GM20000 (cell line): ENCODE measurements at places on chromosomes 11 and 22.

DNA sequence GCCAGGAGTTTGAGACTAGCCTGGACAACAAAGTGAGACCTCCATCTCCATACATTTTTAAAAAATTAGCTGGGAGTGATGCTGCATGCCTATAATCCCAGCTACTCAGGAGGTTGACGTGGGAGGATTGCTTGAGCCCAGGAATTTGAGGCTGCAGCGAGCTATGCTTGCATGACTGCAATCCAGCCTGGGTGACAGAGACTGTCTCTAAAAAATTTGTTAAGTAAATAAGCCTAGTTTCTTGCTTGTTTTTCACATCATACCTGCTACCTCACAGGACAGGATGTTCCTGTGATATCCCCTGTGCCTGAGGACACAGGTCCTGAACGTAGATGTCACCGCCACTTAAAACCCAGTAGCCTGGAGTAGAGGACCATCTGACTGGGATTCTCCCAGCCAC, 348.6 kb downstream of the MN1 start:
- no peak for DNase-seq

- DNase-seq = no peak
Observed at GRCh38 chr11:41392596-41392995, 66.9 kb downstream of the LRRC4C start.

GRCh38 chr22:32735526-32735925, 66.0 kb upstream of the TIMP3 start:
- no peak for DNase-seq

DNA sequence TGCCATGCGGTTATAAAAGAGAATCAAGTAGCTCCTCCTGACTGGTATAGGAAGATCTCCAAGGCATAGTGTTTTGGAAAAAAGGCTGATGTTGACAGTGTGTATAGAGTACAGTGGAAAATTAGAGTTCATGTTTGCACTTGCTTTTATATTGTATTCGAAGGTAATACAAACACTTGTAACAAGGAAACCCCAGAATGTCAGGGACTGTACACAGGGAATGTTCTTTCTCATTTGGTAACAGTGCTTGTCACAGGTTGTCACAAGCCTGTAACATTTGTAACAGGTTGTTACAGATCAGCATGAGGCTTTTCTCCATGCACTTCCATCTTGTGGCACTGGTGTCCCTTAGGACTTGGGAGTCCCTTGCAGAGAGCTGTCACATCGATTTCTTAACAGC, 64.0 kb downstream of the GRK3 start:
- no peak for DNase-seq

- no peak for DNase-seq
Observed at GRCh38 chr11:17581036-17581731, 34.1 kb downstream of the OTOG start.

DNA sequence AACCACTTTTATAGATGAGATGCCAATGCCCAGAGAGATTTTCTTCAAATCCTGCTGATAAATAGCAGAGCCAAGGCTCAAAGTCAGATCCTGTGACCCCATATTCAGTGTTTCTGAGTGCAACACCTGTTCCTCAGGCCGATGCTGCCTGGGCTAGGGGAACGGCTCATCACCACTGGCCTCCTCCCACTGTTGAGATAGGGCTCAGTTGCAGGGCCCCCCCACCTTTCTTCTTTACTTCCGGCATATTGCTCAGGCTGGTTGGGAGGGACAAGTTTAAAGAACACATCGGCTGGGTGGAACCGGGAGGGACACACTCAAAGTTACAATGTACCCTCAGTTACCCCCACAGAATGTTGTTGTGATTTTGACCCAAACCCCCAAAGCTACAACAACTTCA, 88.3 kb upstream of the CRTAM start:
- DNase-seq = no peak

DNA sequence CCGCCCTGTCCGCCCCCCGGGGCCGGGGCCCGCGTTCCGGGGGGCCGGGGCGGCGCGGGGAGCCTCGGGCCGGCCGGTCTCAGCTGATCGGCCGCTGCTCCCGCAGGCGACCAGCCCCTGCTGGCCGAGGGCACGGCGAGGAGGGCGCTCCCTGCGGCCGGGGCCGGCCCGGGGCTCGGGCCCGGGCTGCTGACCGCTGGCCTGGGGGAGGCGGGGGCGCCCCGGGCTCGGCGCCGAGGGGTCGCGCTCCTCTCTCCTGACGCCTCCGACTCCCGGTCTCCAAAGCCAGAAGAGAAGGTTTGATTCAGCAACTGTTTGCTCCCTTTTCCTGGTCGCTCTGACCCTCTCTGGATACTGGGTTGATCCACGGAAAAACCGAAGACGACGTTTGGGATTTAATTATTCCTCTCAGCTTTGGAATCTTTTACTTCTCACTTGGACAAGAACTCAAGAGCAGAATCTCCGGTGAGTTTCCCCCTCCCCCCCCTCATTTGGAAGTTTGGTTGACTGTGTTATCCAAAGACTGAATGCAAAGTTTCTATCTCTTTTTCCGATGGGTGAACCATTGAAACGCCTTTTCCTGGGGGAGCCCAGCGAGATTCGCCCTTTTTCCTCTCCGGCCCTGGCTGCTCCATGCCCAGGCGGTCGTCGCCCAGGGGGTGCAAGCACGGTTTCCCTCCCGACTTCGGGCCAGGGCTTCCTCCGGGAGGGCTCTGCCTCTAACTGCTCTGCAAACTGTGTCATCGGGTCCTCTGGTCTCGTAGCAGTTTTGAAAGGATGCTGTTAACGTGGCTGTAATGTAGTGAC, 725 bp downstream of the KDM2A start:
- DNase-seq = peak; percentile 62

DNA sequence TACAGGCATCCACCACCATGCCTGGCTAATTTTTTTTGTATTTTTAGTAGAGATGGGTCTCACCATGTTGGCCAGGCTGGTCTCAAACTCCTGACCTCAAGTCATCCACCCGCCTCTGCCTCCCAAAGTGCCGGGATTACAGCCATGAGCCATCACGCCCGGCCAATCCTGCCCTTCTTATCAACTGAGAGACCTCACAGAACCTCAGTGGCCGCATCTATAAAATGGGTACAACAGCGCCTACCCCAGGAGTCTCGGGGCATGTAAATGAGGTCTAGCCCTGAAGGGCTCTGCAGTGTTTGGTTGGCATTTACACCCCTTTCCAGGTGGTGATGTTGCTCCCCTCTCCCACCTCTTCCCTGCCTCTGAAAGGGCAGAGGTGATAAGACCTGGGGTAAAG, 11.7 kb downstream of the SYNGR1 start:
- no peak for DNase-seq

- DNase-seq = no peak
Observed at GRCh38 chr22:32693102-32693501, 108.4 kb upstream of the TIMP3 start.

DNA sequence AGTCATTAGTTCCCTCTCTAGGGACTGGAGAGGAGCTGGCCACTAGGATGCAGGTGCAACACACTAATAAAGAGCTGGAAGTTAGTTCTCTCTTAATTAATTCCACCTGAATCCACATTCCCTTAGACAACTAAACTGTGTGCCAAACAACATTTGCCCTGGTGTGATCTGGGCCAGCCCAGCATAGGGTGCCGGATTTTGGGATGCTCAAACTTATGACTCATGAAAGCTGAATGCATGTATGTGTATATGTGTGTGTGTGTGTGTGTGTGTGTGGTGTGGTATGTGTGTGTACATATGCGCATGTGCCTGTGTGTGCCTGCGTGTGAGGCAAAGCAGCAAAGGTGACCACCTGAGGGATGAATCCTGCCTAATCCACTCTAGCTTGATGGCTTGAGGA, 110.7 kb downstream of the EHF start:
- no peak for DNase-seq

- no peak for DNase-seq
Observed at GRCh38 chr11:103608566-103608965, 427.9 kb upstream of the DDI1 start.

- no peak for DNase-seq
Observed at GRCh38 chr11:95182397-95182796, 48.6 kb downstream of the SESN3 start.

DNA sequence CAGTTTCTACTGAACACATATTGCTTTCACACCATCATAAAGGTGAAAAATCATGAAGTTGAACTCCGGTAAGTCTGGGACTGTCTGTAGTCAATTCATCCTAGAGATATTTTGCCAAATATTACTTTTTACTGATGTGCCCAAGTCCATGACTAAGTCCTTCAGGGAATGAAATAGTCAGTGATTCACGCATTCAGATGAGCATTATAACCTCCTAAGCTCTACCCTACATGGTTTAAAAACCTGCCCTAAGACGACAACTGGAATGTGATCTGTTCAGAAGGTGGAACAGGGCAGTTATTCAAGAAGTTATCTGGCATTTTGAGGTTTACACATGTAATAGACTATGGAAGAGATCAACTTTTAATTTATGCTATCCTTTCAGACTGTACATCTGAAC, 125.6 kb downstream of the TRPC6 start:
- DNase-seq = no peak

GRCh38 chr11:32698579-32698978, 95.9 kb downstream of the CCDC73 start:
- no peak for DNase-seq

DNA sequence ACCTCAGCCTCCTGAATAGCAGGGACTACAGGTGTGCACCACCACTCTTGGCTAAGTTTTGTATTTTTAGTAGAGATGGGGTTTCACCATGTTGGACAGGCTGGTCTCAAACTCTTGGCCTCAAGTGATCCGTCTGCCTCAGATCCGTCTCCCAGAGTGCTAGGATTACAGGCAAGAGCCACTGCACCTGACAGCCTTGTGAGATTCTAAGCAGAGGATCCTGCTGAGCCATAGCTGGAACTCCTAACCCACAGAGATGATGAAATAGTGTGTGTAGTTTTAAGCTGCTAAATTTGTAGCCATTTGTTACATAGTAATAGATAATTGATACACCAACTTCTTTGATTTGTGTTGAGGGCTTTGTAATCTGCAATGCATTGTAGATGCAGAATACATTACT, 51.1 kb downstream of the CLMP start:
- no peak for DNase-seq

DNA sequence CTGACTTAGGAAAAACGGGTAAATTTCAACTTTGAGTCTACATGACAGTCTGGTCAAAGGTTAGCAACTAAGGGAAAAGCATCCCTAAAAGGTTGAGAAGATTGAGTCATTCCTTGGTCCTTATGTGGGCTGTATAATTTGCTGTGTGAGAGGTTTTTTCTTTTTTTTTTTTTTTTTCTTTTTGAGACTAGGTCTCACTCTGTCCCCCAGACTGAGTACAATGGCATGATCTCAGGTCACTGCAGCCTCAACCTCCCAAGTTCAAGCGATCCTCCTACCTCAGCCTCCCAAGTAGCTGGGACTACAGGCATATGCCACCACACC, 101.4 kb downstream of the MRTFA start:
- no peak for DNase-seq

GRCh38 chr22:44586351-44586990, 88.4 kb upstream of the RTL6 start:
- DNase-seq = no peak

DNA sequence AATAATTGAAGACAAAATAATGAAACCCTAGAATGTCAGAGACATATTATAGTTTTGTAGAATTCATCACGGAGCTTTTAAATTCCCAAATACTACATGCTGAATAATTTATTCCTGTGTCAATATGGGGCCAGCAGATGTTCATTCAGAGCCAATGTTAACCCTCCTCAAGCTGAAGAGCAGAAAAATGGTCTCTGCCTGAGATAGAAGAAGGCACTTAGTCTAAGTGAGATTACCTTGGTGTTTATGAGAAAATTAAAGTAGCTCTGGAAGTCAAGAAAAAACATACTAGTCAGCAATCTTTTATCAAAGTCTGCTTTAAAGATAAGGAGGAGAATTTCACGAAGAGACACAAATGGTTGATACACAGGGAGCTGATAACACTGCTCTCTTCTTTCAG, 328.2 kb downstream of the TTC28 start:
- no peak for DNase-seq

DNA sequence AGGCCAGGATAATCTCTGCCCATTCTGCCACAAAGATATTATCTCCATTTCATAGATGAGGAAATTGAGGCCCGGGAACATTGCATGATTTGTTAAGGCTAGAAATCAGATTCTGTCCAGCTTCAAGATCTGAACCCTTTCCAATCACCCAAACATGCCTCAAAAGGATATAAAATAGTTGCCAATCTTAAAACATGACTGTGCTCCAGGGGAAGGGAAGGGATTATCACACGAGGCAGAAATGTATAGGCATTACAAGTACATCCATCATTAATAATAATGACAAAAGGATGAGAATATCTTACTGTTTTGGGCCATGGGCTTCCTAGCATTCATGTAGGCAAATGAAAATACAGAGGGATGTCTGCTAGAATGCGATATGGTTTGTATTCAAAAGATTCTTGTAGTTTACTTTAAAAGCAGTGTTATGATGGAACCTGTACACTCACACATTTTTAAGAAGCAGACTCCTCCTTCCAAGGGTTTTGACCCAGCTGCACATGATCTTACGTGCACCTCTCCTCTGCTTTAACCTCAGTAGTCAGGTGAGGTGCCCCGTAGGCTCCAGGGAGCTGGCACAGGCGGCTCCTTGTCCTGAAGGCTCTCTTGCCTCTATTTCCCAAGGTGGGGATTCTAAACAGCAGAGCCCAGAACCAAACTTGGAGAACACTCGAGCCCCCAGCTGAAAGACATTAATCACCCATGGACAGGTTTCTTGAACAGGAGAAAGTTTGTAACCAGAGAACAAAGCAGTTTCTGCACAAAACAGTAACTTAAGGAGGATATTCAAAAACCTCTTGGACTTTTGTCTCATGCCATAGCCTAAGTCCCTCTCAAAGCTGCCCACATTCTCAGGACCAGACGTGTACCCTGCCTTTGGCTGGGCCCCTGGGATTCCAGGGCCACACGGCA, 36.0 kb downstream of the PARVA start:
- DNase-seq = no peak

DNA sequence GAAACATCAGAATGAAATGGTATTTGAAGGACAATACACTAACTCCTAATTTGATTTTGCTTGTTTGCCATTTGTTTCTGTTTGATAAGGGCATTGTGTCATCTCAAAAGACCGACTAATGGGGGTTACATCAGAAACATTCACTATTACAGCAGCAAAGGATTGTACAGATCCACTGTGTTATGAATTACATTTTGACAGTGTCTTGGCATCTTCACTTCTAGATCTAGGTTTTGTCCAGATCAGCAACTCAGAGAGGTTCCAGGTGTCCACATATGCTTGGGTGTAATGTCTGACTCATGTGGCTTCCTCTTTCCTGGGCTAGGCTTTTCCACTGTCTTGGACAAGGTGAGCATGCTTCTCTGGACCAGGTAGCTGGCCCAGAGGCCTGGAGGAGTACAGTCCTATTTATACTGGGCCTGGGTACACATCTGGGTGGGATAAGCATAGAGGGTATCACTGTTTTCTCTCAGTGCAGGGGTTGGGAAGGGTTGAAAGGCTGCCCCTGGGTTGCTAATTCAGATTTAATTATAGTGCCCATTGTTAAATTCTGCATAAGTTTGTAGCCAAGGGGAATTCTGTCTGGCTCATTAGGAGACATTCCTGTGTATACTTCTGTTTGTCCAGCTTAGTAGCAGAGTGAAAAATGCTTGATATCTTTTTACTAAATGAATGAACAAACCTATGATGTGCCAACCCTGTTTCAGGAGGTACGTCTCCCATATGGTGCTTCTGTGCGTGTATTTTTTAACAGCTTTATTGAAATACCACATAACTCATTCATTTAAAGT, 23.8 kb downstream of the DDI1 start:
- DNase-seq = no peak
